Stimulated activated CD8-positive, alpha-beta memory T cell treated with anti-CD3 and anti-CD28 coated beads, Interleukin-4, amount 100 ng/mL, for 1 hour (primary cell): ENCODE measurements at places on chromosomes 11 and 22.

DNA sequence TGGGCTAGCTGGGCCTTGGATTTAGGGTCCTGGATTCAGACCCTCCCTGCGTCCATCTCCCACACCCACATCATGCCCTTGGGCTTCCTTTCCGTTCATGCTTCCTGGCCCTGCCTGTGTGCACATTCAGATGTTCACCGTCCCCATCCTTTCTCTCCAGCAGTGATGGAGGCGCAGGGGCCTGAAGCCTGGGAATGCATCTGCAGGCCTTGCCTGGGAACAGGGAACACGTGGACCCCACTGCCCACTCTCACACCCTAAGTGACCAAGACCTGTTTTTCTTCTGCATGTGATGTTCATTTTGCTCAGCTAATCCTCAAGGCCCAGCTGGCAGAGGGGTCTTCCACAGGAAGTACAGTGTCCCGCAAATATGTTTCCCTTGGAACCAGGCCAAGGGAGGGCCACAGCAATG is 91.6 kb upstream of the PARVA start:
- DNase-seq: no peak

DNA sequence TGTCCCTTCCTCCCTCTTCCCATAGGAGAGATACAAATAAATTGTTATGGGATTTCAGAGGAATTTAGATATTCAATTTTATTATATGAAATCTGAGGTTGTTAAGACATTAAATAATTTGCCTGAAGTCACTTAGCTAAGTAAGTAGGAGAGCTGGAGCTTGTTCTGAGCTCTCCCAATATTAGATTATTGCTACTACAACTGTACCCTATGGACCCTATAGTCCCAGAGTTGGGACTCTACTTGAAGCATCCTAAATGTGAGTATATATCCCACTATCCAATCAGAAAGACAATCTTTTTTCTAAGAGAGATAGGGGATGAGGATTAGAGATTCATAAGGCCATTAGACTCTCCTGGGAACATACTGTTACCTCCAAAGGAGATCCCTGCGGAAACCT is 1130.0 kb downstream of the DLG2 start:
- DNase-seq: no peak

DNA sequence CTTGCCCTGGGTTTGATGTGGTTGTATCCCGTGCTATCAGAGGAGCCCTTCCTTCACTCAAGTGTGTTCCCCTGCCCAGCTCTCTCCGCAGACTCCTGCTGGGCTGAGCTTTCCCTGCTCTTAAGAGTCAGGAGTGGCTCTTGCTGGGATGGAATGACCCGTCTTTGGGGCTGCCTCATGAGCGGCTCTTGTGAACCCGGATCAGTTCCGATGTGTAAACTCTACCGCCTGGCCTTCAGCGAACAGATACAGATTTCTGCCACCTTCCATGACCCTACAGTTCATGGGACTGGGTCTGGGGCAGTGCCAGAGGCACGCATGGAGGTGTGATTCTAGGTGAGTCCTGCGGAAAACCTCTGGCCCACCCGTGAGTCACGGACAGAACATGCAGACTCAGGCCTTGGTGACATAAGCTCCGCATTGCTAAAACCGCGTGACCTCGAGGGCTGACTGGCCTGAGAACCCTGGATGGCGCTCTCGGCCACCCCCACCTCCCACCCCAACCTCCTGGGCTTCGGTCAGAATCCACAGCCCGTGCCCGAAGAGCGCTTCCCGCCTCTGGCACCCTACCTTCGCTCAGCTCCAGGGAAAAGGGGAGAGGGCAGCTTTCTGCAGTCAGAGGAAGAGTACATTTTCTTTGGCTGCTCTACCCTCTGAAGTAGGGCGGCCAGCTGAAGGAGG is 1.3 kb upstream of the ZBTB16 start:
- no peak for DNase-seq

DNA sequence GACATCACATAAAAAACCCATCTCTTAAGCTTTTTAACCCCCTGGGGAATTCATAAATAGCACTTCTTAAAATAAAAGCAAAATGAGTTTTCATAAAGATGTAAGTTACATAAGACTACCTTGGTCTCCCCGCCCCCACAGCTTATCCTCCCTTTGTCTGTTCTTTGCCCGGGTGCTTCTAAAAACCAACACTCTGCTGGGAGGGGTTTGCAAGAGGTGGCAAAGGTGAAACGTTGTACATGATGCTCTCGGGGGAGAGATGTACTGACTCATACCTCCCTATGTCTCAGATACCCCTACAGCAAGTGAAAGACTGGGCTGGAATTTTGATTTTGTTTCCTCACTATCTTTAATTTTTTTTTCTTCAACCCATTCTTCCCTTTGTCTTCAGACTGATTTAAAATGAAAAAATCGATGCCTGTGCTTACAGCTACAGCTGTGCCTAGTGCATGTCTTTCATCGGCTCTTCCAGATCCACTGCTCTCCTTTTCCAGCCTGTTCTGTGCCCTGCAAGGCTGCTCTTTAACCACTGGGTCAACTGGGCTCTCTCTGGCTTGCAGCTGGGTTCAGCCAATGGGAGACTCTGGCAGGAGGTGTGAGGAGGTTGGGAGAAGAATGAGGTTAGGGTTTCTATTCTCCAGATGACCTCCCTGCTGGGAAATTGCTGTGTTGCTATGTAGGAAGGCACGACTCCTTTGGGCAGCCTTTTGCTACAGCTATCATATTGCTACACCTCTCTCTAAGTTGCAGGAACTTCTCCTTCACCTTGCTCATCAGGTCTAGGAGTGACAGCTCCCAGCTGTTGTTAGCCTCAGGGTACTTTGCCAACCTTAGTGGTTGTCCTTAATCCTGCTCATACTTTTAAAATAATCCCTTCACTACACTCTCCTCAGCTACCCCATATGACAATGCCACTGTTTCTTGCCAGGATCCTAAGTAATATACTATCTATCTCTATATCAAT is 266.5 kb downstream of the TENM4 start:
- no peak for DNase-seq

GRCh38 chr11:84962018-84962417 is 665.1 kb downstream of the DLG2 start:
- no peak for DNase-seq

GRCh38 chr22:49426618-49427266 is 400.9 kb downstream of the BRD1 start:
- no peak for DNase-seq

DNA sequence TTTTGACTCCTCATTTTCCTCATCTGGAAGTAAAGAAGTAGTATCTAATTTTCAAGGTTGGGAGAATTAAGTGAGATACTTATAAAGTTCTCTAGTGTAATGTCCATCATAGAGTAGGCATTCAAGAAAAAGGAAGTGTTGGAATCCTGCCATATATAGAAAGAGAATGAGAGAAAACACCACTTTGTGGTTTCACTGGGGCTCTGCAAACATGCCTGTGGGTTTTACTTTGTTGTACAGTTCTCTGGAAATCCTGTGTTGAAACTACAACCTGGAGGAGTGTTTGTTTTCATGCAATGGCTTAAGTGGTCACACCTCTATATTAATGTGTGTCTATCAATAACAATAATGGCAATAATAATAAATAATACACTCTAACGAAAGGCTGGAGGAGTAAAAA is 741.7 kb downstream of the NELL1 start:
- DNase-seq: no peak
